ENCODE measurements at places on chromosomes 4 and X.

- no peak for ATAC-seq
Observed at GRCh38 chr4:95215991-95216605, 332.7 kb downstream of the UNC5C start.

GRCh38 chrX:39911278-39911897 lies 186.4 kb downstream of the BCOR start:
- ATAC-seq = no peak

DNA sequence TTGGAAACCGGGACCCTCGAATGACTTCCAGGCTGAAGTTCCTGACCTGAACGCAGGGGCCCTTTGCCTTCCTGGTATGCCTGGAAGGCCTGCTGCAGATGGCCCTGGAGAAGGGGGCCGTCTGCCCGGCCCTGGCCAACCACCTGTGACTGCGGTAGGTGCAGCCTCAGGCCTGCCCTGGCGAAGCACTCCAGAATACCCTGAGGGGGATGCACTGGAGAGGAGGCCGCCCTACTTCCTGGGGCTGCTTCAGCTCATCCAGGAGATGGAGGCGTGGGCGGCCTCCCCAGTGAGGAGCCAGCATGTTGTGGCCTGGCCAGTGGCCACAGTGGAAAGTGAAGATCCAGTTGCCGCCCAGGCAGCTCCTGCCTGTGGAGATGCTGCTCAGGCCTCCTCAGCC lies 26.4 kb upstream of the PNMA3 start:
- ATAC-seq = no peak

DNA sequence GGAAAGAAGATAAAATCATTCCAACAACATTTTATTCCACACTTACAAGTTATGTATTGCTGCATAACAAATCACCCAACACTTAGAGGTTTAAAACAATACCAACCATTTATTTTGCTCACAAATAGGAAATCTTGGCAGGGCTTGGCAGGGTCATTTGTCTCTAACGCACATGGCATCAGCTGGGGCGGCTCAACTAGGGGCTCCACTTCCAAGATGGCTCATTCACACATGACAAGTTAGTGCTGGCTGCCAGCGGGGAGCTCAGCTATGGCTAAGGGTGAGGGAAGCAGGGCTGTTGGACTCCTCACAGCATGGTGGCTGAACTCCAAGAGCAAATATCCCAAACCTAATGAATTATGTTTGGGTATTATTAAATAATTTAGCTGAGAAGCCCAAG lies 377.0 kb downstream of the ZNF674 start:
- ATAC-seq = no peak

DNA sequence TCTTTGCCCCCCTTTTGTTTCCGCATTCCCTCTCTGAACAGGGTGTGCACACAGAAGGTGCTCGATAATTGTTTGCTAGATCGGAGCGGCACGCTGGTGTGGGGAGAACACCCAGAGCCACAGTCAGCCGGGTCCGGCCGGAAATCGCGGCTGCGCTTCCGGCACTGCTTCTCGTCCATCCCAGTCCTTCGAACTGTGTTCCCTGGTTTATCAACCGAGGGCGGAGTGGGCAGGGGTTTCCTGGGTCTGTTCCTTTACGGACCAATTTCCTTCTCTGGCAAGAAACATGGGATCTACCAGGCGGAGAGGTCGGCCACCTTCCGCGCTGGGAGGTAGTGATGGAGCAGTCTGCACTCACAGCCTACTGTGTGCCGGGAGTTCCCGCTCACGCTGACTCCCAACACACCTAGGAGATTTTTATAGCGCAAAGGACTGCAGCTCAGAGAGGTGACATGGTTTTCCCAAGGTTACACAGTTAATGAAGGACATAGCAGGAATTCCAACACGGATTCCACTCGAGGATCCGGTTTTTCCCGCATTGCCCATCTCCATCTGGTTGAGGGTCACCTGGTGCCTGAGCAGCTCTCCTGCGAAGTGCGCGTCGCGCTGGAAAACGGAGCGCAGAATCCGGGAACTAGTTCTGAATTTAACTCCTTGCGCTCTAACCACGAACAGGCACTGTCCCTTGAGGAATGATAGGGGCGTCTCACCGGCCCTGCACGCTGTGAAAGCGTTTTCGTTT lies 6.8 kb downstream of the MSX1 start:
- no peak for ATAC-seq

GRCh38 chr4:8341691-8342090 lies 72.1 kb downstream of the HTRA3 start:
- no peak for ATAC-seq

Measured in activated T-helper 17 cell treated with anti-CD3 and anti-CD28 coated beads, Interleukin-2, amount 50 U/mL, for 72 hours (primary cell).